Endothelial cell (in vitro differentiated cells): ENCODE measurements at places on chromosomes 2 and 18. TPM values are rescaled to one million over a fixed set of nuclear protein-coding genes. Genes with fewer than 3 reads are reported as not detected.

The HOXD4 gene
- 3.5 TPM for total RNA-seq

The IKZF2 gene
- total RNA-seq = 4.0 TPM

The TRAPPC12 gene
- 105 TPM for total RNA-seq

The SCN3A gene
- total RNA-seq = 0.38 TPM

The PCARE gene
- total RNA-seq = not detected

The MYOM1 gene
- 0.49 TPM for total RNA-seq

The LOXHD1 gene
- total RNA-seq = 0.23 TPM

The TWIST2 gene
- total RNA-seq = not detected

The HOXD10 gene
- not detected for total RNA-seq

The CKAP2L gene
- 5.5 TPM for total RNA-seq

The SMARCAL1 gene
- 39.1 TPM for total RNA-seq

The WDCP gene
- 13.4 TPM for total RNA-seq

The RIT2 gene
- not detected for total RNA-seq

The TLX2 gene
- not detected for total RNA-seq

The SH2D6 gene
- total RNA-seq = 0.33 TPM

The CDK5R2 gene
- 0.13 TPM for total RNA-seq

DNA sequence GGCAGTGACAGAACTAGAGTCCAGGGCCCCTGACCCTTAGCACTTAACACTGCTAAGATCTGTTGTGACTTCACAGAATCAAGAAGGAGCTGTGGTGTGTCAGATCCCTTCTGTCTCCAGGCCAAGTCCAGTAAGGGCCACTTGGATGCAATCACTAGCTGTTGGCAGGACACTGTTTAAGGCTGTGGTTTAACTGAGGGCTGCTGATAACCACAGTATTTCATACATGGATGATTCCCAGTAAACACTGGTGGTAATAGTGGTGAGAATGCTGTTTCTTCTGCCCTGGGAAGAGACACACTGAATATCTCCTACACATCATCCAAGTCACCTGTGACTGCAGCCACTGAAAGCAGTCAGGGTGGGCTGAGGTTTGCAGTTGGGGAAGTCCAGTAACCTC, 77.7 kb upstream of the FBXO11 start:
- no peak for DNase-seq

GRCh38 chr2:74546004-74546403, 7.7 kb downstream of the LOXL3 start:
- DNase-seq = no peak

DNA sequence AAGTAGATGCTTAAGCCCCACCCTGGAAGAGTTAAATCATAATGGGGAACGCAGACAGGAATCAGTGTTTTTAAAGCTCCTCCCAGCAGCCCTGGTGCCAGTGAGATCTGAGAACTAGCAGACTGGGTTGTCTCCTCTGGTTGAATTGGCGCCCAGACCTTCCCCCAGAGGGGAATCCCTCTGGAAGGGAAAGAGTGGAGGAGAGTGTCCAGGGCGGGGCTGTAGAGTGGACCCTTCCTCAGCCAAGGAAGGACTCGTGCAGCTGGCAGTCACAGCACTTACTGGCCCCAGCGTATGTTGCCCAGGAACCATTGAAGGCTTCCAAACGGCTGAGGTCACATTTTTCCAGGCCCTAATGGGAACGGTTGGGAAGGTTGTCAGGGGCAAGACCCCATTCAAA, 62.5 kb downstream of the TGOLN2 start:
- no peak for DNase-seq

DNA sequence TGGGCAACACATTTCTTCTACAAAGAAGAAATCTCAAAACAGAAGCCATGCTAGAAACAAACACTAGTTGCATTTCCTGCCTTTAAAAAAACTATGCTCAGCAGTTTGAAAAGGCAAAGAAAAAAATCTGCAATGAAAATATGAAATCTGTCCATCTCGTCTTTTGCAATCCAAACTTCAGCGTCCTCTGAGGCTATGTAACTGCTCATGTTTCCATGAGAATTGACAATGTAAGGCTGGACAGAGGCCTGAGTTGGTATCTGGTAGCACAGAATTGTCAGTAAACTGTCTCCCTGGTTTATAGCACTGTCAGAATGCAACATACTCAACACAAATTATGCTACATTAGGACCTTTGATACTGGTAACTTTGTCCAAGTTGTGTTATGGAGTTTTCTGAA, 429.9 kb downstream of the ARHGAP15 start:
- no peak for DNase-seq

- DNase-seq = no peak
These were observed 46.3 kb downstream of the ASB18 start for GRCh38 chr2:236217926-236218325.

- DNase-seq = no peak
These were observed 194.0 kb downstream of the VWC2L start for GRCh38 chr2:214604861-214605260.

DNA sequence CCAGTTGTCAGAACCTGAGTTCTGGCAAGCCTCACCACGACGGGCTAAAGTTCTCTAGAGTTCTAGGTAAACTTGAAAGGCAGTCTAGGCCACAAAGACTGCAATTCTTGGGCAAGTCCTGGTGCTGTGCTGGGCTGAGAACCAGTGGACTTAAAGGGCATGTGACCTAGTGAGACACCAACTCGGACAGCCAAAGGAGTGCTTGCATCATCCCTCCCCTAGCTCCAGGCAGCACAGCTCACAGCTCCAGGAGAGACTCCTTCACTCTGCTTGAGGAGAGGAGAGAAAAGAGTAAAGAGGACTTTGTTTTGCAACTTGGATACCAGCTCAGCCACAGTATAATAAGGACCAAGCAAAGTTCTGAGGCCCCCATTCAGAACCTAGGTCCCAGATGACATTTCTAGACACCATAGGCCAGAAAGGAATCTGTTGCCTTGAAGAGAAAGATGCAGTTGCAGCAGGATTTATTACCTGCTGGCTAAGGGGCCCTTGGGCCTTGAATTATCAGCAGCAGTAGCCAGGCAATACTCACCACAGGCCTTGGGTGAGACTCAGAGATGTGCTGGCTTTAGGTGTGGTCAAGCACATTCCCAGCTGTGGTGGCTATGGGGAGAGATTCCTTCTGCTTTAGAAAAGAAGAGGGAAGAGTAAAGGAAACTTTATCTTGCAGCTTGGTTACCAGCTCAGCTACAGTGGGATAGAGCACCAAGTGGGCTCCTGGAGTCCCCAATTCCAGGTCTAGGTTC, 51.8 kb downstream of the UPP2 start:
- DNase-seq = no peak

GRCh38 chr18:9101730-9102507, 580 bp upstream of the NDUFV2 start:
- DNase-seq = no peak

- no peak for DNase-seq
These were observed 323.9 kb upstream of the TFPI start for GRCh38 chr2:187878112-187878511.

GRCh38 chr2:156481312-156481711, 45.1 kb downstream of the GPD2 start:
- DNase-seq = no peak

GRCh38 chr2:190860985-190861680, 19.5 kb upstream of the GLS start:
- DNase-seq = no peak

DNA sequence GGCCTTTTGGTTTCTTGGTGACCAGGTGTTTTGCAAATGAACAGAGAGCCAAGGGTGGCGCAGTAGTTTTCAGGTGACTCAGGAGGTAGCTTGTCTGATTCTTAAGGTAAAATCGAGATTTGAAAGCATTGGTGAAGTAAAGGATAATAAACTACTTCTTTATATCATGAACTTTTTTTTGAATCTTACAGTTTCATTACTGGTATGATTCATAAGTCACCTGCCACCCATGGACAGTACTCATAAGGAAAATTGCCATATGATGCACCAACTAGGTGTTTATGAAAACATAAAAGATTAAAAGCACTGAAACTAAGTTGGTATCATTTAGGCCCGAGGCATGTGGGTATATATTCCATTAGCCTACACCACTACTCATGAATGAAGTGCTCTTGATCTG, 84.1 kb upstream of the MGAT5 start:
- no peak for DNase-seq

DNA sequence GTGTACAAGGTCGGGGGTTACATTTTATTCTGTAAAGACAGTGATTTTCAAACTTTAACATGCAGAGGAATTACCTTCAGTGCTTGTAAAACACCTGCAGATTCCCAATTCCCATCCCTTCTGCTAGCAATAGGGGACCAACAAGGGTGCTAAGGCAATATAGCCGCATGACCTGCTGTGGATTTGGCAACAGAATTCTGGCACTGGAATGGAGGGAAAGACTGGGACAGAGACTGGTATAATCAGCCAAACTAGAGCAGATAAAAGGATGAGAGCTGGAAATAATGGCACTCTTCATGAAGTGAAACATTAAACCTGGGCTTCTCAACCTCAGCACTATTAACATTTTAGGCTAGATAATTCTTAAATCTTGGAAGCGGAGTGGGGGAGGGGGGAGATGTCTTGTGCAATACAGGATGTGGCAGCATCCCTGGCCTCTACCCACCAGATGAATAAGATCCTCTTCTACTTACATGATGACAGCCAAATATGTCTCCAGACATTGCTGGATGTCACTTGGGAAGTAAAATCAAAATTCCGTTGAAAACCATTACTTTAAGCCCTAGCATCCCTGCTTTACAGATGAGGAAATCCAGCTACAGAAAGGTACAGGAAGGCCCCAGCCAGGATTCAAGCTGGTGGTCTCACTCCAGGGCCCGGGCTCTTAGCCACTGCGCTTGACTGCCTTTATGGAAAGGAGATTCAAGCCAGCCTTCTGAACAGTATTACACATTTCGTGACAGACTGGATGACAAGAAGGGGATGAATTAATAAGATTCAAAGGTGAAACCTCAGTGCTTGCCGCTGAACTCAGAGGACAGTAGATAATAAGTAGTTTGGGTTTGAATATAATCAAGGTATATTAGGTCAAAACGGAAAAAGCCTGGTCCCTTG, 1.7 kb downstream of the EVA1A start:
- no peak for DNase-seq

DNA sequence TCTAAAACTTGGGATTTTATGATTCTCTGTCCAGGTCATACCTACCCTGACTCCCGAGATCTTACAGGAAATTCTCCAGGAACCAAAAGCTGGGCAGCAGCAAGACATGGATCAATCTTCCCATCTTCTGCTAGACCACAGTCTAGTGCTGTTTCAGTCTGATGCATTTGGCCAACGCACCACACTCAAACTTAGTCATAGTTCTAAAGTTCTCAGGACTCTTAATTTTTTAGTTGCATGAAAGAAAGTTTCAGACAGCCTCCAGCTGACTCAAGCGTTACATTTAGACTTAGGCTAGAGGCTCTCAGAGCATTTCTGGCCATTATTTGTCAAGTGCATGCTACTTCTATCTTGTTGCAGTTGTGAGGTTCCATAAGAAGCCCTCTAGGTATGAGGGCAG, 230.1 kb upstream of the CCDC150 start:
- no peak for DNase-seq

GRCh38 chr18:37435996-37436395, 129.6 kb downstream of the CELF4 start:
- no peak for DNase-seq
